ENCODE measurements at places on chromosomes 7 and 10. TPM values are rescaled to one million over a fixed set of nuclear protein-coding genes. Genes with fewer than 3 reads are reported as not detected.

GRCh38 chr7:27148031-27148755, 619 bp upstream of the HOXA6 start:
- H3K27ac ChIP-seq, result peak overlapping the region; percentile 98
- H3K36me3 ChIP-seq, result no peaks in the 10 kb centered on the region
- no peak for DNase-seq
- no peaks in the 10 kb centered on the region for H3K27me3 ChIP-seq
- H3K4me1 ChIP-seq, result peaks cover 16% of the 10 kb centered on the region
- peak overlapping the region; percentile 56 for H3K4me3 ChIP-seq

COL1A2 gene
- 149 TPM for total RNA-seq

MRC1 gene
- 67.8 TPM for total RNA-seq

DNA sequence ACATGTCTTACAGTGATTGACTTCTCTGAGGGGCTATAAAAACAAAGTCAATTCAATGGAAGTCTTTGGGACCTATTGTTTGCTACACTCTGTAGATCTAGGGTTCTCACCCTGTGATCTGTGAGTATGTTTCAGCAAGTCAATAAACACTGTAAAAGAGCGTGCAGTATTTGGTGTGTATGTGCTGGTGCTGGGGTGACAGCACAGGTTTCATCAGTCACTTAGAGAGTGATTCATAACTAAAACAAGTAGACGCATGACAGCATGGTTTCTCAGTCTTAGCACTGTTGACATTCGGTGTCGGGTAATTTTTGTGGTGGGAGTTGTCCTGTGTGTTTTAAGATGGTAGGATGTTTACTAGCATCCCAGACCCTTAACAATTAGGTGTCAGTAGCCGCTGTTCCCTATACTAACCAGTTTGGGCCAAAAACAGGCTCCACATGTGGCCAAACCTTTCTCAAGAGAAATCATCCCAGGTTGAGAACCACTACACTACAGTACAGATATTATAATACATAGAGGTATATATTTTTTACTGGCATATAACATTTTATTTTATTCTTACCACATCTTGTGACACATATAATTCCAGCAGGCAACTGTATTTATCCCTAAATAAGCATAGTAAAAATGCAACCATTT, 411.8 kb downstream of the ARL4A start:
- no peak overlapping the region for H3K27ac ChIP-seq
- DNase-seq, result no peak
- no peaks in the 10 kb centered on the region for H3K36me3 ChIP-seq
- H3K4me3 ChIP-seq, result no peak overlapping the region
- H3K27me3 ChIP-seq, result no peaks in the 10 kb centered on the region

DNA sequence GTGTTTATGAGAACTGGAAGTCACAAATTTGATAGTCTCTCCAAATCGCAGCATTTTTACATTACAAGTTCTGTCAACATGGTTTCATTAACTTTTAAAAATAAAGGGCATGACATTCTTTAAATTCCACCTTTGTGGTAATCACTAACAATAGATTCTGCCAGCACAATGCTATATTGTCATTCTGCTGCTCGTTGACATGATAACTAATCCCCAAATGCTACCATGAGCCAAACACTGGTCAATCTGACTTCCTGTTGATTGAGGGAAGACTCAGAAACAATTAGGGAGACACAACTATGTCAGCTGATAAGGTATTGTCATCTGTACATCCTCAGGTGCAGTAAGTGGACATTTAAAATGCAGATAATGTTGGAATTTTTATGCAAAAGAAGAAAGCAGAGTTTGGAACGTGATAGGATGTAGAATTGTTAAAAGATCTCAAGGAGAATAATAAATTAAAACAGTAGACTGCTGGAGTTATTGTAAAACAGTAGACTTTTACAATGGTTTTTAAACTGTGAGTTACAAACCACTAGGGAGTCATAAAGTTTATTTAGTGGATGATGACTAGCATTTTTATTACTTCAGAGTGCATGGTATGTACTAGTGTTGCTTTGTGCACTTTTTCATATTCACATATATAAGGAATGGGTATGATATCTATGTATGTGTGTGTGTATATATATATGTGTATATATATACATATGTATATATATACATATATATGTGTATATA, 126.4 kb upstream of the DKK1 start:
- H3K36me3 ChIP-seq, result no peaks in the 10 kb centered on the region
- no peaks in the 10 kb centered on the region for H3K4me1 ChIP-seq
- H3K27ac ChIP-seq, result no peak overlapping the region
- no peaks in the 10 kb centered on the region for H3K27me3 ChIP-seq
- H3K4me3 ChIP-seq, result no peak overlapping the region

UPK3B gene
- 1.9 TPM for total RNA-seq

MUC3A gene
- 39.1 TPM for total RNA-seq

DGKB gene
- total RNA-seq, result 1.5 TPM

Measured in kidney (tissue), 22 donors.